ENCODE measurements at places on chromosomes 1 and 21. TPM values are rescaled to one million over a fixed set of nuclear protein-coding genes. Genes with fewer than 3 reads are reported as not detected.

DNA sequence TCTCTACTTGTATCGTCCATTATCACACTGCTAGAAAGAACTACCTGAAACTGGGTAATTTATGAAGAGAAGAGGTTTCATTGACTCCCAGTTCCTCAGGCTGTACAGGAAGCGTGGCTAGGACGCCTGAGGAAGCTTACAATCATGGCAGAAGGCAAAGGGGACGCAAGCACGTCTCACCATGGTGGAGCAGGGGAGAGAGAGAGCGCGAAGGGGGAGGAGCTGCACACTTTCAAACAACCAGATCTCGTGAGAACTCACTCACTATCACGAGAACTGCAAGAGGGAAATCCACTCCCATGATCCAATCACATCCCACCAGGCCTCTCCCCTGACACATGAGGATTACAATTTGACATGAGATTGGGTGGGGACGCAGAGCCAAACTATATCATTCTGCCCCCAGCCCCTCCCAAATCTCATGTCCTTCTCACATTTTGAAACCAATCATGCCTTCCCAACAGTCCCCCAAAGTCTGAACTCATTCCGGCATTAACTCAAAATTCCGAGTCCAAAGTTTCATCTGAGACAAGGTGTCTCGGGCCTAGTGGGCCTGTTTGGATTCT is 8.0 kb downstream of the MMEL1 start:
- H3K27ac ChIP-seq = no peak overlapping the region
- H3K27me3 ChIP-seq = peaks cover 76% of the 10 kb centered on the region

DNA sequence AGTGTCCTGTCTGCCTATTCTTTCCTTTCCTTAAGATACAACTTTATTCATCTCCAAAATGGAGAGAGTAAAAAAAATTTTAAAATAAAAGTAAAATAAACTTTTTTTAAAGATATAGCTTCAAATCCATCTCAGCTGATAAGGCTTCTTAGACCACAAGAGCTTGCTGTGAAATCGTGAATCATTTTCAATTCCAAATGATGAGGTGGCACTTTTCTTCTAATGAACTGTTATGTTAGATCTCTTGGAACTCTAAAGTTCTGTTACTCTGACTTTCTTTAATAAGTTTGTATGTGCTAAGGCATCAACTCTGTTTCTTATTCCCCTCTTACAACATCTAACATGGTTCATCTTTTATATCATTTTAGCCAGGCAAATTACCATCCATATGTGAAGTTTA is 4.5 kb downstream of the SH3GLB1 start:
- H3K4me3 ChIP-seq = no peak overlapping the region
- no peaks in the 10 kb centered on the region for H3K27me3 ChIP-seq
- DNase-seq = no peak
- no peaks in the 10 kb centered on the region for H3K36me3 ChIP-seq
- H3K4me1 ChIP-seq = peaks cover 85% of the 10 kb centered on the region

DNA sequence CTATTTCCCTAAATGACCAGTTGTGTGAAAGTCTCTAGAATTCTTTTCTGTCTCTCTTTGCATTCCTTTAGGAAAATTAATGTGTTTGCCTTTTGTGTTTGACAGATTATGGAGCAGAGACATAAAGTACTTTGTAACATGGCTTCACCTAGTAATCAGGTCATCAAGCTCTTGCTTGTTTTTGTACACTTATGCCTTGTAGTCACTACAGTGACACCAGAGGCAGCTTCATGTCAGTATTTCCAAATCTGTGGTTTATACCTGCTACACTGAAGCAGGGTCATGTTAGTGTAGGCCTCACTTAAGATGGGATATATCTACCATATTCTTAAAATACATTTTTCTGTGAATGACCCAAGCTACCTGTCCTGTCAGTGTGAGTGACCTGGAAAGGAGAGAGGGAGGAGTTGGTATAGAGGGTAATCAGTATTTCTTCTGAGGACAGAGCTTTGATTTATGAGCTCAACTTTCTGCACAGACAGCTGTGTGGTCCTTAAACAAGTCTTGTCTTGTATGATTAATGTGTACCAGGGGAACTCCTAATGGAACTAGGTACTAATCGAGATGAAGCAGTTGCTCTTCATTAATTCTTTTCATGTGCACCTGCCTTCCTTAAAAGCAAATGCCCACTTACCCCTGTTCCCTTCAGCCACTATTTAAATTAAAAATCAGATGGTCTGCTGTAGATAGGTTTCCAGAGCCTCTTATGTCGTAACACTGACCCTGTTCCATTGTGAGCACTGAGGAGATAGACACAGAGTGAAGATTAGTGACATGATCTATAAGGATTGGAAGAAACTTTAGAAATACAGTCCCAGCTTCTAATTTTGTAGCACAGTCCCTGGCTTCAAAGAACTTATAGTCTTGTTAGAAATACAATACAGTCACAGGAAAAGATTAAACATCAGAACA is 45.7 kb downstream of the MACO1 start:
- no peaks in the 10 kb centered on the region for H3K36me3 ChIP-seq
- H3K27ac ChIP-seq = no peak overlapping the region
- peaks cover 12% of the 10 kb centered on the region for H3K4me1 ChIP-seq
- no peak for DNase-seq

GRCh38 chr1:12134716-12135115 is 32.1 kb upstream of the TNFRSF1B start:
- H3K27me3 ChIP-seq = no peaks in the 10 kb centered on the region
- no peak overlapping the region for H3K27ac ChIP-seq
- H3K36me3 ChIP-seq = no peaks in the 10 kb centered on the region
- H3K4me1 ChIP-seq = no peaks in the 10 kb centered on the region

- no peak overlapping the region for H3K27ac ChIP-seq
- H3K36me3 ChIP-seq = peaks cover 4% of the 10 kb centered on the region
- no peaks in the 10 kb centered on the region for H3K4me1 ChIP-seq
- DNase-seq = no peak
Observed at GRCh38 chr1:58443986-58444868, 102.3 kb downstream of the OMA1 start.

- H3K27ac ChIP-seq = no peak overlapping the region
- no peaks in the 10 kb centered on the region for H3K36me3 ChIP-seq
Observed at GRCh38 chr1:32342704-32343103, 6.7 kb upstream of the MARCKSL1 start.

CD101 gene
- polyA plus RNA-seq = not detected

CR1L gene
- not detected for polyA plus RNA-seq
